ENCODE measurements at places on chromosomes 12 and 14.

- DNase-seq: no peak
Measured at GRCh38 chr14:93638790-93639189, 149.5 kb downstream of the PRIMA1 start.

DNA sequence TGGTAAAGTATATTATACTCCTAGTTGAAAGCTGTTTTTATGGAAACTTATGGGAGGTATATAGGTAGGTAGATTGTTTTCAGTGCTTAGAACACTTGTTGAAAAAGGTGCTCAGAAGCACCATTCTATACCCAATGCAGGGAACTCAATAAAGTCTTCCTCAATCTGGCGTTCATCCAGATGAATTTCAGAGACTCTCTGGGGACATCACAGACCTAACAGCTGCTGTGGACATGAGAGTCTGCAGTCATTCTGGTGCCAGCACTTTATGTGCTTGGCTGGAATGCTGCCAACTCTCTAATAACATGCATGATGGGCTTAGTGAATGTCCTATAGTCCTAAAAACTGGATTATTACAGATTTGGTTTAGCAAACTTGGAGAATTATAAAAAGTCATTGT lies 115.9 kb downstream of the NTN4 start:
- DNase-seq: peak; percentile 94

DNA sequence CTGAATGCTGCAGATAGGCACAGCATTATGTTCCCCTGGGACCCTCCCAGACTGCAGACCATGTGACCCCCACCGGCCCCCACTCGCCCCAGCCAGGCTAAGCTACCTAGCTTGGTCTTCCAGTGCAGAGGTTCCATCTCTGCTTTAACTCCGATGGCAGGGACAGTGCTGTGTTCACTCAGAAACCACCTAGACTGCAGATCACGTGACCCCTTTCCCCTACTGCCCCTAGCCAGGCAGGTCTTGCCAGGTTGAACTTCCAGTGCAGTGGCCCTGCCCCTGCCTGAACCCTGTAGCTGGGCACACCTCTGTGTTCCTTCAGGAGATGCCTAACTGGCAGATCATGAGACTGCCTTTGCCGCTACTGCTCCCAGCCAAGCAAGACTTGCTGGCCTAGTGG lies 1116.2 kb downstream of the FLRT2 start:
- no peak for DNase-seq

GRCh38 chr14:70350078-70350477 lies 9.4 kb downstream of the COX16 start:
- no peak for DNase-seq

All from NCI-H2029 (cell line).